Pancreas (tissue), 10 donors: ENCODE measurements at places on chromosomes 3 and 15. TPM values are rescaled to one million over a fixed set of nuclear protein-coding genes. Genes with fewer than 3 reads are reported as not detected.

The PLSCR5 gene
- not detected for polyA plus RNA-seq

The PAQR9 gene
- polyA plus RNA-seq: not detected

The IRAK2 gene
- polyA plus RNA-seq: 1.3 TPM

The ATP13A4 gene
- polyA plus RNA-seq: 13.3 TPM

The GRAMD2A gene
- not detected for polyA plus RNA-seq

The GOLGA6L9 gene
- polyA plus RNA-seq: 7.3 TPM

The ALDH1A2 gene
- polyA plus RNA-seq: 2.5 TPM

The ABCC5 gene
- polyA plus RNA-seq: 25.9 TPM

The GXYLT2 gene
- polyA plus RNA-seq: 0.19 TPM

The SELENOK gene
- 63.6 TPM for polyA plus RNA-seq

The ZNF502 gene
- polyA plus RNA-seq: 5.2 TPM

The ACY1 gene
- 21.5 TPM for polyA plus RNA-seq

The ATP2B2 gene
- polyA plus RNA-seq: 0.26 TPM

The SHC4 gene
- polyA plus RNA-seq: 0.19 TPM

The IGSF10 gene
- polyA plus RNA-seq: 0.27 TPM

GRCh38 chr3:194925614-194926013 is 239.9 kb downstream of the FAM43A start:
- no peak for DNase-seq

GRCh38 chr15:44148580-44148979 is 46.5 kb downstream of the FRMD5 start:
- no peak for DNase-seq

- no peak for DNase-seq
These were observed 25.5 kb downstream of the FAN1 start for GRCh38 chr15:30929064-30929669.

DNA sequence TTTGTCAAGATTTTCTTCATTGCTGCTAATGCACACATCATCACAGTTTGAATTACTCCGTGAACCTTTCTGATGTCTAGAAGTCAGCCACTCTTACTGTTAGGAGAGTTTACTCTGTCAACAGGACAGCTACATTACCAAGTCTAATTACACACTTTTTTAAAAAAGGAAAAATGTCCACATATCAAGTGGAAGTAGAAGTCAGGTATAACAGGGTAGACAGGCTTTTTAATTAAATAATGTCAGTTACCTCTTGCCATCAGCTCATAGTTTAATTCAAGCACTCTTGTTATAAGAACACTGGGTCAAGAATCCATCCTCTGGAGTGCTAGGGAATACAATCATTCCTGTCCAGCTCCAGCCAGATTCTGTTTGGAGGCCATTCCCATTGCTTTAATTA is 232.8 kb downstream of the TAFA4 start:
- no peak for DNase-seq

DNA sequence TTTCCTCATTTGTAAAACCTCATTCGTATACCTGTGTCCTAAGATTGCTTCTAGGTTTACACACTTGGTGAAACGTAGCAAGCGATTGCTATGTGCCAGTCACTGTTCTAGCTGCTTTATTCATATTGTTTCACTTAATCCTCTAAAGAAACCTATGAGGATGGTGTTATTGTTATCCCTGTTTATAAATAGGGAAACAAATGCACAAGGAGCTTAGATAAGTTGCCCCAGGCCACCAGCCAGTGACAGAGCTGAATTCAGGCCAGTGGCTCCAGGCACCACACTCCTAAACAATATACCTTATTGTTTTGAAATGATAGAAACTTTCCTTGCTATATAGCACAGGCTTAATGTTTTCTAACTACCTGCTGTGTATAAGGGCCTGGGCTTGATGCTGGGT is 44.0 kb downstream of the LPP start:
- no peak for DNase-seq

GRCh38 chr3:195041871-195042742 is 228.9 kb downstream of the XXYLT1 start:
- DNase-seq: no peak

DNA sequence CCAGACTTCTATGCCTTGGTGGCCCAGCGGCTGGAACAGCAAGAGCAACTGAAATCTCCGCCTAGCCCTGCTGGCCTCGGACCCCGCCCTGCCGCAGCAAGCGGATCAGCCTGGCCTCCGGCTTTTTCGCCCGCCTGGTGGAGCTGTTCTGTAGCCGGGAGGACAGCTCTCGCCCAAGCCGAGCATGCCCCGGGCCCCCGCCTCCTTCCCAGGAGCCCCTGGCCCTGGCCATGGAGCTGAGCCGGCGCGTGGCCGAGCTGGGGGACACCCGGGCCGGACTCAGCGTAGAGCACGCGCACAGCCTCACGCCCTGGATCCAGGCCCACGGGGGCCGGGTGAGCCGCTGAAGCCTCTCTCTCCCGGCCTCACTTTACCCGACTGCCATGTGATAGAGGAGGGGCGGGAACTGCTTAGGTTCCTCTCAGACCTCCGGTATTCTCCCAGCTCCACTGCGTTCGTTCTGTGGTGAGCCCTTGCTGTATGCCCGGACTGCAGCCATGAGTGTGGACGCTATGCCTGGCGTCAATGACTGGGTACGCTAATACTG is 24.1 kb upstream of the MRPL3 start:
- peak; percentile 83 for DNase-seq

- peak; percentile 22 for DNase-seq
These were observed 564.0 kb upstream of the TGFBR2 start for GRCh38 chr3:30042274-30042859.

DNA sequence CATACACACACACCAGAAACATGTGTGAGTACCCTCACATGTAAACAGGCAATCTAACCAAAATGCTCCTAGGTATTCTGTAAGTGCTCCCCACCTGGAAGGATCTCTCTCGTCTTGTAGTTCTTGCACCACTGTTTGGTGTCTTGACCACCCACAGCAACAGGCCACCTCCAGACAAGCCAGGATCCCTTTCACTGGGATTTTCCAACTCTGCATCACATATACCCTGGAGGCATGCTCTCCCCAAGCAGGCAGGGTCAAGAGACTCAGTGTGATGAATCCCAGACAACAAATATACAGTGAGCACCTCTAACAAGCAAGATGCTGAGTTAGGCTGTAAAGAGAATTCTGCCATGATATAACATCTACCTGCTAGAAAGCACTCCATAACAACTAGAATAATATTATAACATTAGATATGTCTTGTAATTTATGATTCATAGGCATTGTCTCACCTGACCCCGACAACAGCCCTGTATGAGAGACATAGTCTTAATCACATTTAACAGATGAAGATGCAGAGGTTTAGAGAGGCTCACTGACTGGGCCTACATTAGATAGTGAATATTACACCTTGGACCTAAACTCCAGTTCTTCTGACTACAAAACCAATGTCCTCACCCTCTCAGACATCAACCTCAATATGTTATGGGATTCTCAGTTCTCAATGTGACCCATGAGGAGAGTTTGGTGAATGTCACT is 76.5 kb upstream of the BCL6 start:
- DNase-seq: no peak

- peak; percentile 63 for DNase-seq
These were observed 4.5 kb downstream of the PLXNB1 start for GRCh38 chr3:48425281-48425812.

GRCh38 chr15:96327155-96327741 is 3.3 kb upstream of the NR2F2 start:
- no peak for DNase-seq

DNA sequence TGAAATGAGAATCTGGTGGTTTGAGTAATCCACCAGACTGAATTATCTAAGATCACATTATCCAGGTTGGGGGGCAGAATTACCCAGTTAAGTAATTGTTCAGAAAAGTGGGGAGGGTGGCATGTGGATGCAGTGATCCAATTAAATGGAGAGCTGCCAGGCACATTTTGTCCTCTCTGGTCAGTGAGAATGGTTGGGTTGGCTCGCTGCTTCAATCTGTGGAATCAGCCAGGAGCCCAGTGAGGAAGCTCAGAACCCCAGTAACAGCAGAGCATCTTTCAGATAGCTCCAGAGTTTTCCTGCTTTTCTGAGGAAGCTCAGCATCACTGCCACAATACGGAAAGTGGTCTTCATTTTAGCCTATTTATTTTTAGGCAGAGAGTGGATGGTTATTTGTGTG is 6.4 kb upstream of the EXOG start:
- DNase-seq: no peak

- no peak for DNase-seq
These were observed 6.0 kb downstream of the NIT2 start for GRCh38 chr3:100340527-100340926.

GRCh38 chr3:120599211-120599610 is 3.1 kb downstream of the NDUFB4 start:
- no peak for DNase-seq

DNA sequence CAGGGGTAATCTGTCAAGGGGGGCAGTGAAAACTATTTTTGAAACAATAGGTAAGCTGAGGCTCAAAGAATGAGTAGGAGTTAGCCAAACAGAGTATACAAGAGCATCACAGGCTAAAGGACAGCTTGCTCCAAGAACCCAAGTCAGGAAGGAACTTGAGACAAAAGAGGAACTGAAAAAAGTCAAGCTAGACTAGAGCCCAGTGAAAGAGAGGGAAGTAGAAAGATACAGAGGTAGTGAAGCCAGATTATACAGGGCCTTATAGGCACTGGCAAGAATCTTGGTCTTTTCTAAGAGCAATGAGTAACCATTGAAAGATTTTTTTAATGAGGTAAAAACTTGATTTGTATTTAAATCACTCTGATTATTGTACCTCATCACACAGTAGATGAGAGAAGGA is 69.9 kb downstream of the FILIP1L start:
- no peak for DNase-seq

DNA sequence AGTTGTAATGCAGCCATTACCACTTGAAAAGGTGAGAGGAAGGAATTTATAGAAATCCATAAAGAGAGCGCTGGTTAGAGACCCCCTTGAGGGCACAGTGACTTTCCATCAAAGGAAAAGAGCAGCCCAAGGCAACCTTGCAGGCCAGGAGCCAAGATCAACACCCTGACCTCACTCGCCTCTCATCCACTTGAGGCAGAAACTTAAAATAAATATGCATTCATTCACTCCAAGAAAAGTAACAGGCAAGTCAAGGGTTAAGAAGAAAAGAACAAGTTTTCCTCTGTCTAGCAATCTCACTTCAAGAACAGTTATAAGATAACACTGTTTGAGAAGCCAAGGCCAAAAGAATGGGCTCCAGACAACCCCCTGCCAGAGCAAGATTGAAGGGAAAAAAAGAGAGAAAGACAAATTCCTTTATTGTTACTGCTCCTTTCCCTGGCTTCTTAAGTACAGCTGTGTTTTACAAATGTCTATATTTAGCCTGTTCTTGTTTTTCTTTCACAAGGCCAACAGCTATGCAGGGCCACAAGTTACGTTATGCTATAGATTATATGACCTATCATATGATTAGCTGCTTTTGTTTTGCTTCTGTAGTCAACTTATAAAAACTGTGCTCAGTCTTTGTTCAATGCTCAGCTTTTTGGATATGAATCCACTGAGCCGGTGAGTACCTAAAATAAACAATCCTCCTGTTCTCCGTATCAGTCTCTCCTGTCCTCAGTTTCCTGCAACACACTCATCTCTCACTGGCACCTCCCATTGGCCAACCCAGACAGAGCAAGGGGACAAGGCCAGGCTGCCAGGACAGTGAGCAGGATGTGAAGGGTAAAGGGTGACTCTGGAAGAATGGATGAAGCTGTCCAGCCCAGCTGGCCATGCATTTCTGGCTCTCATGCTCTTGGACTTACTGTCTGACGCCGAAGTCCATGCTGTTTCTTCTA is 15.8 kb upstream of the SSUH2 start:
- no peak for DNase-seq

DNA sequence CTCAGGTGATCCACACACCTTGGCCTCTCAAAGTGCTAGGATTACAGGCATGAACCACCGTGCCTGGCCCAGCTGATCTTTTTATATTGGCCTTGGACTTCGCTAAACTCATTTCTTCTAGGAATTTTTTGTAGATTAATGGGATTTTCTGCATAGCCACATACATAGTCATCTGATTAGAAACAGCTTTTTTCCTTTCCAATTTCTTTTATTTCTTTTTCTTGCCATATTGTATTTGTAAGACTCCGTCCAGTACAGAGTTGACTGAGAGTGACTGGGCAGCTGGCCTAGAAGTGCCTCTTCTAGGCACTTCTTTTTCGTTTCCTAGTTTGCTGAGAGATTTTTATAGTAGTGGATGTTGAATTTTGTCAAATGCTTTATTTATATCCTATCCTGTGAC is 37.4 kb downstream of the ARIH1 start:
- DNase-seq: no peak

- no peak for DNase-seq
These were observed 3.5 kb downstream of the RFTN1 start for GRCh38 chr3:16509721-16510619.

DNA sequence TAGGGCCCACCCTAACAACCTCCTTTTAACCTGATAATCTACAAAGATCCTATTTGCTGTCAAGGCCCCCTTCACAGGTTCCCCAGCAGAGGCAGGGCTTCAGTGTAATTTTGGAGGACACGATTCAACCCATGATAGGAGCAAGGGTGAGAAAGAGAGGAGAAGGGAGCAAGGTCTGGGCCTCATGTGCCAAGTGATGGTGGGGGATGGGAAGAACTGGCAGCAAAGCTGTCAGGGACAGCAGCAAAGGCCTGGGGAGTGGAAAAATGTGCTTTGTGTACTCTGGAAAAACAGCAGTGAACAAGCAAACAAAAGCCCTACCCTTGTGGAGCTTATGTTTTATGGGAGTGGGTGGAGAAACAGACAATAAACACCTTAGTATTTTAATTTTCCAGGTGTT is 2.7 kb upstream of the GALNT15 start:
- DNase-seq: no peak

DNA sequence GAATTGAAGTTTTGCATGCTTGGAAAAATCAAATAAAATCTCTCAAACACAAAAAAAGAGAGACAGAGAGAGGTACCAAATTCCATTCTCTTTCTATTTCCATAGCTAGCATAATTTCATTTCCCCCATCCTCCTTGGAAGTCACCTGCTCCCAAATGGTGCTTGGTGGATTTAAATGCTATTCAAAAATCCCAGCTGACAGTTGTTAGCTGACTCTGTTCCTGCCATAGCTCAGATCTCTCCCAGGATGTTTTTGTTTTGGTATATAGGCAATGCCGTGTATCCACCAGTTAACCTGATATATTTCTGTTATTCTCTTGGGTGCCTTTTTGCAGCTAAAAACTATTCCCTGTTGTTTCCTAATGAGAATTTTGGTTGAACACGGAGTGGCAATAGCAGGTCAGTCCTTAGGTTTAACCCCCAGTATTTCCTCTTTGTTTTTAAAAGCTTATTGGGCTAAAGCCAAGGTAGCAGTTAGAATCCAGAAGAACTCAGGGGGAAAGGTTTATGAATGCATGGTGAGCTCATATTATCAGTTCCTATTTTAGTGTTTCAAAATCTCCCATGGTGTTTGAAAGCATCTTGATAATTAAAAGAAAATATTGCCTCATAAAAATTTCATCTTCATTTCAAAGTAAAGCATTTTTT is 240.0 kb upstream of the GBE1 start:
- no peak for DNase-seq
